CD4-positive, alpha-beta T cell treated with Interferon gamma for 1 hour (primary cell): ENCODE measurements at places on chromosomes 3 and 15.

- DNase-seq: no peak
Measured at GRCh38 chr3:78855190-78855589, 912.6 kb downstream of the ROBO1 start.

GRCh38 chr15:61840090-61840489 is 220.2 kb downstream of the VPS13C start:
- no peak for DNase-seq

- no peak for DNase-seq
Measured at GRCh38 chr3:1272546-1273265, 179.9 kb downstream of the CNTN6 start.

- DNase-seq: no peak
Measured at GRCh38 chr15:49644364-49644794, 23.5 kb downstream of the DTWD1 start.

GRCh38 chr3:189981668-189982067 is 139.0 kb downstream of the P3H2 start:
- DNase-seq: no peak

DNA sequence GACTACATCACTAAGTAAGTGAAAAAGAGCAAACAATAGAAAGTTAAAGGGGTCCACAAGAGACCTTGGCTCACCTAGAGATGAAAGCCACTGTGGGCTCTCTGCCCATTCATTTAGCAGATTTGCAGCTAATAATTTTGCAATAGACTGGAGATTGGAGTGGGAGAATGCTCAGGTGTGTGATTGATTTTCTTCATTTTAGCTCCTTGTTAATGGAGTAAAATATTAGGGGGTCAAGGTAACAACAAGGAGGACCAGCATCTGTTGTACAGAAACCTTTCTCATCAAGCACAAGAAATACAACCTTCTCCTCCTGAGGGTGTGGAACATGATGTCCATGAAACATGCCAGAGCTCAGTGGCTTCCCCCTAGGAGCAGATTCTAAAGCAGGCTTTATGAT is 63.2 kb downstream of the TMEM266 start:
- DNase-seq: no peak

GRCh38 chr3:94709249-94709902 is 646.5 kb downstream of the NSUN3 start:
- DNase-seq: no peak

GRCh38 chr3:158098309-158098639 is 7.9 kb downstream of the SHOX2 start:
- DNase-seq: no peak

DNA sequence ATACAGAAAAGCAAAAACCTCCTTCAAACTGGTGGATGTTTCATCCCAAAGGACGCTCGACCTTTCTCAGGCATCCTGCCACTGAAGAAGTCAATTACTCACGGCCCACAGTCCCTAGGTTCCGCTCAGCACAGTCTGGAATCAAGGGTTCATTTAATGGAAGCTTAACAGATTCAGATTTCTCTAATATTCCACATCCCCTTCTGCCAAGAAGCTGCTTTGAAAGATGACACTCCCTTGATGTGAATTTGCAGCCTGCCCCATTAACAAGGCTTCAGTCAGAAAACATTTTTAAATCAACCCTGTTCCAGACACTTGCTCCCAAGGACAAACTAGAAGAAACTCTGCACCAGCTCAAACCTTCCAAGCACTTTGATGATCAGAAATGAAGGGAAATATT is 81.2 kb downstream of the LIPC start:
- no peak for DNase-seq
